ENCODE measurements at places on chromosomes 6 and 20.

GRCh38 chr6:93849857-93850256, 430.5 kb upstream of the EPHA7 start:
- DNase-seq: no peak

- peak; percentile 36 for DNase-seq
These were observed at the start of gene GMEB2 for GRCh38 chr20:63626424-63627128. Gene GMEB2 (minus strand): TSS chr20:63627101. CDS start chr20:63619397, 7,704 bp downstream.

- DNase-seq: no peak
These were observed 101.4 kb downstream of the LRRC1 start for GRCh38 chr6:53896196-53896595.

GRCh38 chr20:25136643-25137559, 55.0 kb upstream of the VSX1 start:
- no peak for DNase-seq

- DNase-seq: no peak
These were observed 548.9 kb downstream of the QKI start for GRCh38 chr6:163963205-163964120.

- DNase-seq: no peak
These were observed 131.8 kb downstream of the UNC5CL start for GRCh38 chr6:40907198-40907701.

DNA sequence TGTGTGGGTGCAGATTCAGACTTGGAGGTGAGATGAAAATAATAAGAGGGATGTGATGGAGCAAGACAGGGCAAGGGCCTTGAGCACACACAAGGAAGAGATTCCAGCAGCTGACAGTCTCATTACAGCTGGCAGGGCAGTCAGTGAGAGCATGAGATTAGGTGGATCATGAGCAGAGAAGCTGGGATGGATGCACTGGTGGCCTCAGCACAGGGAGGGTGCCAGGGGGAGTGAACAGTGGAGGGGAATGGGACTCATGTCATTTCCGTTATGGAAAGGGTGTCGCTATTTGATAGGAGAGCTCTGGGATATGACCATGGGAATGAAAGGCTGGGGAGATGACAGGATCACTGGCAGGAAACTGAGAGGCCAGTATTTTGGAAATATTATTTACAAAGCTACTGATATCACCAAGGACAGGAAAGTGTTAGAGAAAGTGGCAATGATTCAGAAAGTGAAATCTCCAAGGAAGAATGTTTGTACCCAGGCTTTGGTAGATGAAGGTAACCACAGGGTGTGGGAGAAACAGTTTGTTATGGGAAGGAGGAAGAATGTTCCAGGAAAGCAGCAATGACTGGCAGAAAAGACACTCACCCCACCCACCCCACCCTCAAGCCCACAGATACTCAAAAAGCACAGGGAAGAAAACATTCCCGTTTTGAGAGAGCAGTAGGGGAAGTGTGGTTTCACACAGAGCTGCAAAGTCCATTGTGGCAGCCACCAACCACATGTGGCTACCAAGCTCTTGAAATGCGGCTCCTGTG, 214.7 kb upstream of the PROKR2 start:
- DNase-seq: no peak

DNA sequence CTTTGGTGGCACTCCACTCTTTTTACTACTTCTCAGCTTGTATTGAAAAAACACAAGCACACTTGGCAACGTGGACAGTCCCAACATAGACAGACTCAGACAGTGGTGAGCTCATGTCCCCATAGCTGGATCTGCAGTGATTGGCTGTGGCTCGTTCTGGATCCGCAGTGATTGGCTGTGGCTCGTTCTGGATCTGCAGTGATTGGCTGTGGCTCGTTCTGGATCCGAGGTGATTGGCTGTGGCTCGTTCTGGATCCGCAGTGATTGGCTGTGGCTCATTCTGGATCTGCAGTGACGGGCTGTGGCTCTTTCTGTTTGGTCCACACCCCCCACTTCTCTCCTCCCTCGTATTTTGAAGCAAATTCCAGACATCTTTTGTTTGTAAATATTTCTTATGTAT, 28.0 kb downstream of the OSBPL2 start:
- no peak for DNase-seq

DNA sequence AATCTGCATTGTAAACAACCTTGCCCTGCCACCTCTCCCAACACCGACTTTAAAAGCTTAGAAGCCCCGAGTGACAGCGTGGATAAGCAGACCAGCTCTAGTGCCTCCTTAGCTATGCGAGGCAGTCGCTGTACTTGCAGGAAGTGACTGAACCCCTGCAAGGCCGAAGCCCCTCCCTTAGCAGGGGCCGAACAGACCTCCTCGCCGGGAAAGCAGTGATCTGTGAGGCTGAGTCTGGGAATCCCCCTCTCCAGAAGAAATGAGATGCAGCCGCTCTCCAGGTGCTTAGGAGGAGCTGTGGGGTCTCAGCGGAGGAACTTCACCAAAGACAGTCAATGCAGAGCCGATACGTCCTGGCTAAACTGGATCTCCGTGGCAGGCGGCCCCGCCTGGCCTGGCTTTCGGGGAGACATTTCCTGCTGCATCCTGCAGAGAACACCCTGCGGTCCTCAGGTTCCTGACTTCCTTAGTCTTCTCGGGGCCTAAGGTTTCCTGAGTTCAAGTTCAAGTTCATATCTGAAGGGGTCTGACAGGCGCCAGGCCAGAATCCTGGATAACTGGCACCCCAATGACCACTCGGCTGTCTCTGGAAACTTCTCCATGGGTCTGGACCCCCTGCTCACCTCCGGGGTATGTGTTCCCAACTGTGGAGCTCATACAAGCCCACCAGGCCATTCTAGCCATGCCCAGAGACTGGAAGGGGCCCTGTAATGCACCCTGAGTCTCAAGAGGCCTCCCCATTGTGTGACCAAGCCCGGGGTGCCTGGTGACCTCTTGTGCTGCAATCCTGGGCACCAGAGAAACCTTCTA, 20.4 kb upstream of the FRMD1 start:
- no peak for DNase-seq

- no peak for DNase-seq
These were observed 138.9 kb downstream of the PDE7B start for GRCh38 chr6:135990439-135990838.

- DNase-seq: no peak
These were observed 43.2 kb downstream of the COL21A1 start for GRCh38 chr6:56204134-56204533.

DNA sequence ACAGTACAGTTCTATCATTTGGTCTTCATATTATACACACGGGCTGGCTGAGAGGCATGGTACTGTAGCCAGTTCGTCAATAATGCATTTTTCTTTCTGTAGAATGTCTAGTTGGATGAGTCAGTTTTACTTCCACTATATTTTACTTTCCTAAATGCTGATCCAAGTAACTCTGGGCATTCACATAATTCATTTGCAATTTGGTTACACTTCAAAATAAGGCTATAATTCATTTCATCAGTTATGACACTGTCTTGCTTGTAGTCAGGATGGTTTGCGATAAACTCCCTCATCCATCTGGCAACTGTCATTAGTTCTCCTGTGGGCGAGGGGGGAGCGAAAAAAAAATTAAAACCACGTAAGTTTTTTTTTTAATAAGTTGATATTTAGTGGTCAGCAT, 46.3 kb downstream of the GCLC start:
- DNase-seq: no peak

DNA sequence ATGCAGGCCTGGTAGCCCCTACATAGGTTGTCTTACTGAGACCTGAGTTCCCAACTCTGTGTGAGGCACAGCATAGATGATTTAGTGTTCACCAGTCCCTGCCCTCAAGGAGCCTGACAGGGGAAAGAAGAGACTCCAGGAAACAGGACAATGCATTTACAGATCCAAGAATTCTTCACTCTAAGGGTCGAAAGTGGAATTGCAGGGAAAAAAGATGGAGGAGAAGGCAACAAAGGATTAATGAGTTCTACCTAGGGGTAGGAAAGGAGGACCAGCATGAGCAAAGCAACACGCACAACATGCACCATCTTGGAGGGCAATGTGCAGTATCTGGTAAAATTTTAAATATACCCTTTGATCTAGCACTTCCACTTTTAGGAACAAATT, 5.9 kb downstream of the SPAG4 start:
- no peak for DNase-seq

DNA sequence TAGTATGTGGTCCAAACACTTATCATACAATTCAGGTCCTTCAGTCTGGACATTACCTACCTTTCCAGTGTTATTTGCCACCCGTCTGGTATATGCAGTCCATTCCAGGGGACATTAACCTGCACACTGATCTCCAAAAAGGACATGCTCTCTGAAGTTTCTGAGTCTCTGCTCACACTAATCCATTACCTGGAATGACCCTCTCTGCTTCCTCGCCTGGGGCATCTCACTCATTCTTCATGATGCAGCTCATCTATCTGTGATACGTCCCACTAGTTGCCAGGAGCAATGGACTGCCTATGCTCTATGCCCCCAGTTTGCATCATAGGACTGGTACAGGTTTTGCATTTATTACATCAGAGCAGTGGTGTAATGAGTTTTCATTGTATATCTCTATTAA, 5.9 kb upstream of the TUBB2B start:
- no peak for DNase-seq

- DNase-seq: no peak
These were observed 262.0 kb upstream of the FOXQ1 start for GRCh38 chr6:1049900-1050299.

DNA sequence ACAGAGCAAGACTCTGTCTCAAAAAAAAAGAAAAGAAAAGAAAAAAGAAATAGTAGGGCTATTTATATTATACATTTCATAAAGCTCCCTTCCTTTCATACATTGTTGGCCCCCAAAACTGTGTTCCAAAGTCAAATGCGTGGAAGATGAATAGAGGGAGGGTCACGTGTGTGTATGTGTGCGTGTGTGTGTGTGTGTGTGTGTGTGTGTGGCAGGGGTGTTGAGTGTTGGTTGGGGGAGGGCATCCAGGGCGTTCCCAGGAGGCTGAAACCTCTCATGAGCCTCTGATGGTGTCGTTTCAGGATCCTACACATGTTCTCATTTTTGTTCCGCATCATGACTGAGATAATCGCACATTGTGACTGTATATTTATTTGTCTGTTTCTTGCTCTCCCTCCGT, 7.8 kb upstream of the BPIFB1 start:
- no peak for DNase-seq

DNA sequence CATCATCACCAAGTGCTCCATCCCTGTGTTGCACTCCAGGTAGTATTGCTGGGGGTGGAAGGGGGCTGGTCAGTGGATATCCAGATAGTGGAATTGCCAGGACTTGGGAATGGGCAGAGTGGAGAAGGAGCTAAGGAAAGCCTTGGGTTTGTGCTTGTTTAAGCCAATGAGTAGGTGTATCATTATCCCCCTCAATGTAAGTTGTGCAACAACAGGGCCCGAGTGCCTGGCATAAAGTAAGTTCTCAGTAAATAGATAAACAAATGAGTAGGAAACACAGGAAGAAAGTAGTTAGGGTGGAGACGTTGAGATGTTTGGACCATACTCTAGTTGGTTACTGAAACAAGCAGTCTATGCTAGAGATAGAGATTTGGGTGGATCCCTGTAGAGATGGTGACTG, 9.8 kb downstream of the CCND3 start:
- DNase-seq: no peak

DNA sequence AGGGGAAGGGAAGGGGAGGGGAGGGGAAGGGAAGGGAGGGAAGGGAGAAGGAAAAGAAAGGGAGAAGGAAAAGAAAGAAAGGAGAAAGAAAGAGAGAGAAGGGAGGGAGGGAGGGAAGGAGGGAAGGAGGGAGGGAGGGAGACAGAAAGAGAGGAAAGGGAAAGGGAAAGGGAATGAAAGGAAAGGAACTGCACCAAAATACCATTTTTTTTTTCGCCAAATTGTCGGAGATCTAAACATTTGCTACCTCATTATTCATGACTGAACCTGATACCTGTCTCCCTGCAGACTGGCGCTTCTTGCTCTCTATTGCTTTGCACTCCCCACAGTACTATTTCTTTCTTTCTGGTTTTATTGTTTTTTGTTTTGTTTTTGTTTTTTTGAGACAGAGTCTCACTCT, 117.3 kb upstream of the LGSN start:
- no peak for DNase-seq

DNA sequence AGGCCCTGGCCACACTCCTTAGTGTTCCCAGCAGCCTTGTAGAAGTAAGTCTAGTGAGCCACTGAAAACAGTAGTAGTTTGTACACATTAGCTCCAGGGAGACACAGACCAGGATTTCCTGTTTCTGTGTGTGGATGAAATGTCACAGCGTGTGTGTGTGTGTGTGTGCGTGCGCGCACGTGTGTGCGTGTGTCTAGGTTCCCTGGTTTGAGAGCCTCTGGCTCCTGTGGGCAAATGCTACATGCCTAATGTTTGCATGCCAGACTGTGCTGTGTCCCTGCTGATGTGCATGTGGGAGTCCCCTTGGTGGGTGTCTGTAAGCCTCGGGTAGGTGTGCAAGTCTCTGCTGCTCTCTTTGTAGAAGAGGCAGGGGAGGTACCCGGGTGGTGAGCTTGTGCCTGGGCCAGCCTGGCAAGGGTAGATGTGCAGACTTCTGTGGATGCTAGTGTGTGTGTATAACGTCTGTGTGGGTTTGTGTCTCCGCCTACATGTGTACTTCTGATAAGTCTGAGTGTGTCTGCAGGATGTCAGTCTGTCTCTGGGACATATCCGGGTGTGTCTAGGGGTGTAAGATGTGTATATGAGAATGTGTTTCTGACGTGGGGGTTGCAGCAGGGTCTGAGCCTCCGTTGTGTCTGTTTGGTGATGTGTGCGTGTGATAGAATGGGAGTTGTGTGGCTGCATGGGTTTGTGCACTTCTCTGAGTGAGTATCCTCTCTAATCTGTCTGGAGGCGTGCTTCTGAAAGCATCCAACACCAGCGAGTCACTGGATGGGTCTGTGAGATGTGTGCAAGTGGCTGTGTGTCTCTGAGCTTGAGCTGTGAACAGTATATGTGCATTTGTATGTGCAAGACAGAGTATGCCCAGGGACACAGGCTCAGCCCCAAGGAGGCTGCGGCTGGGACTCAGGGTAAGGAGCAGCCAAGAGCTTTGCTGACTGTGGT, 19.0 kb upstream of the TLDC2 start:
- DNase-seq: no peak

- DNase-seq: no peak
These were observed 55.7 kb upstream of the IPCEF1 start for GRCh38 chr6:154412106-154412820.

- DNase-seq: no peak
These were observed 3.3 kb downstream of the MYO6 start for GRCh38 chr6:75752365-75752764.

DNA sequence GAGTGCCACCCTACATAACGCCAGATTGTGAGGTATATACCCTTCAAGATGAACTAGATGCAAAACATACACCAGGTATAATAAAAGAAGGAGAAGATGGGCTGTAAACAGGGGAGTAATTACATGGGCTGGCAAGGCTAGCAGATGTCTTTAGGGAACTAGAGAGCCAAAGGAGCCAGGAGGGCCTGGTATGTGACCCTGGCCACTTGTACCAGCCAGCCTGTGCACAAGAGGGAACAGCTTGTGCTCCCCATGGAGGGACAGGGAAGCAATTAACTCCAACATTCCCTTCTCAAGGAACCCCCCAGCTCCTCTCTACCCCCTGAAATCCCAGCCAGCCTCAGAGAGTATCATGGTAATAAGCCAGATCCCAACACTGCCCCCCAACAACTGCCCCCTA, 139.9 kb downstream of the HIVEP2 start:
- DNase-seq: no peak

GRCh38 chr6:137736048-137736818, 130.8 kb upstream of the TNFAIP3 start:
- no peak for DNase-seq

GRCh38 chr6:15266423-15266996, 20.6 kb downstream of the JARID2 start:
- DNase-seq: no peak

- DNase-seq: no peak
These were observed 32.7 kb downstream of the TGM2 start for GRCh38 chr20:38132156-38132909.
